ENCODE measurements at places on chromosomes 2 and 18.

DNA sequence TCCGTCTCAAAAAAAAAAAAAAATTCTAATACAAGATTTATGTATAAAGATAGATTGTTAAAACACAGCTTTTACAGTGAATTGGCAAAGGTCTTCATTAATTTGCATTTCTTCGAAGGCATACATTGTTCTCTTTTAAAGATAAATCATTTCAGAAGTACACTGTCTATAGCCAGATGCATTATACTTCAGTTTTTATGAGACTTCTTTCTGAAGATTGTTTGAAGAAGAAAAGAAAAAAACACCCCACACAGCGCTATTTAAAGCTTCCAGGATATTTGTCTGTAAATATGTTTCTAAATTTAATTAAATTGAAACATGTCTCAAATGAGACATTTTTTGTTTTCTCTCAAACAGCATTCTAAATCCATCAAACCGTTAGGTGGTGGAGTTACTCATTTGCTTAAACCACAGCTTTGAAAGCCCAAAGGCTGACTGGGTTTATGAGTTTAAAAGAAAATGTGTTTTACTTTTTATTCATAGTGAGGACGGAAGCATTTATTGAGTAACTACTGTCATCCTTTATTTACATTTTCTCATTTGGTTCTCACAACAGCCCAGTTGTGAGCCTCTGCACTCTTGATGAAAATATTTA is 42.4 kb upstream of the C1GALT1C1L start:
- DNase-seq, result no peak
- no peak overlapping the region for H3K27ac ChIP-seq

- no peaks in the 10 kb centered on the region for H3K27me3 ChIP-seq
- 0 out of 2 replicates have a peak, but pooled peaks cover 1% of the 10 kb centered on the region for H3K4me1 ChIP-seq
- no peak for DNase-seq
- no peaks in the 10 kb centered on the region for H3K36me3 ChIP-seq
- H3K4me3 ChIP-seq, result no peak overlapping the region
Observed at GRCh38 chr18:32278177-32278799, 88.4 kb downstream of the MEP1B start.

- no peak for DNase-seq
- H3K36me3 ChIP-seq, result no peaks in the 10 kb centered on the region
- H3K4me3 ChIP-seq, result no peak overlapping the region
- no peaks in the 10 kb centered on the region for H3K27me3 ChIP-seq
Observed at GRCh38 chr2:54572262-54572635, 116.1 kb downstream of the SPTBN1 start.

- H3K27me3 ChIP-seq, result no peaks in the 10 kb centered on the region
- H3K27ac ChIP-seq, result no peak overlapping the region
- H3K4me3 ChIP-seq, result no peak overlapping the region
Observed at GRCh38 chr2:105313877-105314276, 15.7 kb downstream of the TGFBRAP1 start.
